ENCODE measurements at places on chromosomes 2 and 18.
A peak's percentile ranks its signal among the peaks of the same experiment; 100 is the strongest.

DNA sequence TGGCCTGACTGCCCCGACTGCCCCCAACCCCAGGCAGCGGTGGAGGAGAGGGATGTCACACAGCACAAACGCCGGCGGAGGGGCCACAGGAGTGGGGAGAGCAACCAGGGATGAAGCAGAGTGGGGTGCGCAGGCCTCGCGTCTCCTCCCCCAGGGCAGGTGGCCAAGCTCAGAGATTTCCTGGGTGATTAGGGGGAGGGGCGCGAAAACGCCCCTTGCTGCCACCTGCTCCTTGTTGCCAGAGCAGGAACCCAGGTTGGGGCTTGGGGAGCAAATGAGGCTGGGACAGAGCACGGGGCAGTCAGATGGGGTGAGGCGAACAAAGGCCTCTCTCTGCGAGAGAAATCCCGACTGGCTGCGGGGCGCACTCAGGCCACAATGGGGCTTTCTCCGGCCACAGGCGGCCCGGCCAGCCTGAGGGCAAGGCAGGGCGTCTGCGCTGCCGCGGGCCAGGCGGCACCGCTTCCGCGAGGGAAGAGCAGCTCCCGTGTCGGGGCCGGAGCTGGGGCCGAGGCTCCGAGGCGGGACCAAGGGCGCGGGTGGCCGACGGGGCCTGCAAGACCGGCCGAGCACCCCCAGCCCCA lies 11.5 kb downstream of the TEX44 start:
- no peak overlapping the region for H3K27ac ChIP-seq
- no peaks in the 10 kb centered on the region for H3K36me3 ChIP-seq
- H3K4me3 ChIP-seq, result peak overlapping the region; percentile 64
- DNase-seq, result no peak

DNA sequence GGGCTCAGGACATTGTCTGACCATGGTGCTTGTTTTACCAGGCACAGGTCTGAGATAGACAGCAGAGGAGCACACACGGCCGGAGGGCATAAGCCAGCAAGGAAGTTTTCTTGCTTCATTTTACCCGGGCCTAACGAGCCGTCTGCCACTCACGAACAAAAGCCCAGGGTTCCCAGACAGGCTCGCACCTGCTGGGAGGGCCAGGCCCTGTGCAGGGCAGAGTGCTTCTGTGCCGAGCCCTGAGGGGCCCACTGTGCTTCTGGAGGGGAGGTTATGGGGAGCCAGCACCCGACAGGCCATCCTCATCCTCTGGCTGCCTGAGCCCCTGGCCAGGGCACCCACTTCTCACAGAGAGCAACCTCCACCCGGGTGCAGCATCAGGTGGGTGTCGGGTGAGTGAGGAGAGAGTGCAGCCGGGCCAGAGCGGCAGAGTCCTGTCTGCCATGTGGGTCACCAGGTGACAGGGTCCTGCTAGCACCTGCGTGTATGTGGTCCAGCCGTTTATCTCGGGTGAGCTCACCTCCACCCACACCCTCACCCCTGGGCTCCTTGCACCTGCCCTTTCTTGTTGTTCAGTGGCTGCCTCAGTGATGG lies 297.9 kb downstream of the NDUFA10 start:
- H3K4me1 ChIP-seq, result peaks cover 1% of the 10 kb centered on the region
- no peak overlapping the region for H3K4me3 ChIP-seq
- no peaks in the 10 kb centered on the region for H3K36me3 ChIP-seq
- H3K27me3 ChIP-seq, result no peaks in the 10 kb centered on the region

GRCh38 chr2:55224761-55225261 lies 7.3 kb downstream of the CLHC1 start:
- H3K4me3 ChIP-seq, result no peak overlapping the region
- H3K4me1 ChIP-seq, result peaks cover 34% of the 10 kb centered on the region
- no peak overlapping the region for H3K27ac ChIP-seq
- no peak for DNase-seq

GRCh38 chr18:79402977-79403722 lies 7.4 kb downstream of the NFATC1 start:
- peak overlapping the region; percentile 96 for H3K27ac ChIP-seq
- peak overlapping the region; percentile 82 for H3K4me3 ChIP-seq
- H3K4me1 ChIP-seq, result peaks cover 61% of the 10 kb centered on the region
- H3K27me3 ChIP-seq, result no peaks in the 10 kb centered on the region

GRCh38 chr18:36454848-36455458 lies 157.4 kb downstream of the FHOD3 start:
- H3K27me3 ChIP-seq, result peaks cover 2% of the 10 kb centered on the region
- H3K4me1 ChIP-seq, result no peaks in the 10 kb centered on the region
- no peak overlapping the region for H3K4me3 ChIP-seq
- H3K36me3 ChIP-seq, result no peaks in the 10 kb centered on the region
- no peak overlapping the region for H3K27ac ChIP-seq

GRCh38 chr2:163441603-163442002 lies 294.2 kb downstream of the FIGN start:
- no peak overlapping the region for H3K4me3 ChIP-seq
- no peak for DNase-seq
- no peaks in the 10 kb centered on the region for H3K27me3 ChIP-seq
- no peaks in the 10 kb centered on the region for H3K36me3 ChIP-seq

GRCh38 chr2:236085647-236086046 lies 82.5 kb downstream of the GBX2 start:
- peaks cover 1% of the 10 kb centered on the region for H3K27me3 ChIP-seq
- no peak overlapping the region for H3K27ac ChIP-seq
- H3K36me3 ChIP-seq, result no peaks in the 10 kb centered on the region
- H3K4me3 ChIP-seq, result no peak overlapping the region
- no peaks in the 10 kb centered on the region for H3K4me1 ChIP-seq

- H3K4me3 ChIP-seq, result no peak overlapping the region
- no peak overlapping the region for H3K27ac ChIP-seq
- DNase-seq, result no peak
- no peaks in the 10 kb centered on the region for H3K36me3 ChIP-seq
- no peaks in the 10 kb centered on the region for H3K27me3 ChIP-seq
- no peaks in the 10 kb centered on the region for H3K4me1 ChIP-seq
These were observed 57.6 kb downstream of the MYOM1 start for GRCh38 chr18:3162181-3162580.

- H3K36me3 ChIP-seq, result no peaks in the 10 kb centered on the region
- H3K4me1 ChIP-seq, result no peaks in the 10 kb centered on the region
- no peak for DNase-seq
- H3K27me3 ChIP-seq, result peaks cover 5% of the 10 kb centered on the region
These were observed 10.4 kb downstream of the TMEFF2 start for GRCh38 chr2:192184349-192184748.

GRCh38 chr2:231390667-231391066 lies 4.8 kb upstream of the B3GNT7 start:
- H3K27ac ChIP-seq, result no peak overlapping the region
- no peak for DNase-seq
- peaks cover 8% of the 10 kb centered on the region for H3K4me1 ChIP-seq
- no peaks in the 10 kb centered on the region for H3K36me3 ChIP-seq
- H3K27me3 ChIP-seq, result peaks cover 12% of the 10 kb centered on the region

GRCh38 chr2:18378020-18378653 lies 182.3 kb downstream of the RDH14 start:
- no peaks in the 10 kb centered on the region for H3K4me1 ChIP-seq
- no peaks in the 10 kb centered on the region for H3K36me3 ChIP-seq
- H3K27ac ChIP-seq, result no peak overlapping the region
- H3K4me3 ChIP-seq, result no peak overlapping the region
- DNase-seq, result no peak

DNA sequence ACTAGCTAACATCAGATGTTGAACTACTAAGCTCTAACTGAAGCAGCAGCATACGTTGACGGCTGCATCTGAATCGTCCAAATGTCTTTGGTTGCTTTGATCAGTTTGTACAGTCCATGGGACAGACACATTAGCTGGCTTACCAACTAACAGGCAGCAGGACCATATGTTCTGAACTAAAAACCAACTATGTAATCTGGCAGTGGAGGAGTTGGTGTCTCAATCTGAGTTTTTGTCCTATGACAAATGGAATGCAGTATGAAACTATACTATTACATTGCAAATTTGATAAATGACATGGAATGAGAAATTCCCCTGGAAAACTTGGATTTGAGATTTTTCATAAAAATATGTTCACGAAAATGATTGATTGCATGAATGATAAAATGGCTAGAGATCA lies 79.5 kb downstream of the EPHA4 start:
- no peak overlapping the region for H3K4me3 ChIP-seq
- no peaks in the 10 kb centered on the region for H3K36me3 ChIP-seq
- H3K4me1 ChIP-seq, result no peaks in the 10 kb centered on the region
- H3K27me3 ChIP-seq, result peaks cover 13% of the 10 kb centered on the region
- no peak overlapping the region for H3K27ac ChIP-seq

DNA sequence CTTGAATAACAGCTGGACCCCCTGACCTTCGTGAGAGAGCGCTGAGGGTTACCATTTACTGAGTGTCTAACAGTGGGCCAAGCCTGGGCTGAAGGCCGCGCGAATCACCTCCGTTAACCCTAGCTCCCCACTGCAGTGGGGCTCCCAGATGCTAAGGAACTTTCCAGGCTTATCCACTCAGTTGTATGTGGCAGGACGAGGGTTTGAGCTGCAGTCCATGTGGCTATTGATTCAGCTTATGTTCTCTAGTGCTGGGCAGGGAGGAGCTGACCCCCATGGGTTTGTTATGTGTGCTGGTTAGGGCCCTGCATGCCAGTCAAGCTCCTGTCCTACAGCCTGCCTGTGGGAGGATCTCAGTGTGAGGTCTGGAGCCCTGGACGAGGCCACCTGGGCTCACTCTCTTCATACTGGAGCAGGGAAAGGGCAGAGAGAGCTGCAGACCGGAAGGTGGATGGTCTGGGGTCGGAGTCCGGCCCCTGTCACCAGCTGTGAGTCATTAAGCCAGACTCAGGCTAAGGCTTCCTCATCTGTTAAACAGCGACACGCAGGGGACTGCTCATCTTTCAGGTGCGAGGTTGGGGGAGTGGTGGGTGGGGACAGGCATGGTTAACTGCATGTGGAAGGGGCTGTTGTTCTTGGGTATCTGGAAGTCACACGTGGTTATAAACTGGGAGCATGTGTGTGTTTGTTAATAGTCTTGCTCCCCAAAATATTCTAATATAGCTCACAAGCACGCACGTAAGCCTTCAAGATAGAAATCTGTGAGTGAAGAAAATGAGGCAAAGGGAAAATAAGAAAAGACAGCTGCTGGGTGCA lies 6.6 kb downstream of the PSD4 start:
- no peak for DNase-seq
- H3K36me3 ChIP-seq, result peaks cover 88% of the 10 kb centered on the region
- H3K27me3 ChIP-seq, result no peaks in the 10 kb centered on the region
- peaks cover 70% of the 10 kb centered on the region for H3K4me1 ChIP-seq
- H3K4me3 ChIP-seq, result peak overlapping the region; percentile 63

DNA sequence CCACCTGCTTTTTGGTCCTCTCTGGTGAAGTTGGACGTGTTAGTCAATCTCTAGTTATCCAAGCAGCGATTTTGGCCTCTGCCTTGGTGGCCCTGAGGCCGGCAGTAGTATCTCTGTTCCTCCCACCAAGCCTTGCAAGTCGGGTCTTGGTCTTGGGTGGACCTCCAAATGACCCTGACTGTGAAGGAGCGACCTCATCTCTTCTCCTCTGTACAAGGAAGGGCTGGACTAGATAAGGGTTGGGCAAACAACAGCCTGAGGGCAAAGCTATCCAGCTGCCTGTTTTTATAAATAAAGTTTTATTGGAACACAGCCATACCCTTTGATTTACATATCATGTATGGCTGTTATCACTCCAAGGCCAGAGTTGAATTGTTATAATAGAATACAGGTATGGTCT lies 74.6 kb upstream of the FOSL2 start:
- H3K36me3 ChIP-seq, result no peaks in the 10 kb centered on the region
- H3K27ac ChIP-seq, result no peak overlapping the region
- no peak overlapping the region for H3K4me3 ChIP-seq
- H3K4me1 ChIP-seq, result peaks cover 2% of the 10 kb centered on the region
- H3K27me3 ChIP-seq, result no peaks in the 10 kb centered on the region

GRCh38 chr2:138180692-138181386 lies 216.6 kb downstream of the HNMT start:
- no peak overlapping the region for H3K27ac ChIP-seq
- H3K27me3 ChIP-seq, result peaks cover 1% of the 10 kb centered on the region
- H3K36me3 ChIP-seq, result no peaks in the 10 kb centered on the region
- no peak for DNase-seq
- no peaks in the 10 kb centered on the region for H3K4me1 ChIP-seq

DNA sequence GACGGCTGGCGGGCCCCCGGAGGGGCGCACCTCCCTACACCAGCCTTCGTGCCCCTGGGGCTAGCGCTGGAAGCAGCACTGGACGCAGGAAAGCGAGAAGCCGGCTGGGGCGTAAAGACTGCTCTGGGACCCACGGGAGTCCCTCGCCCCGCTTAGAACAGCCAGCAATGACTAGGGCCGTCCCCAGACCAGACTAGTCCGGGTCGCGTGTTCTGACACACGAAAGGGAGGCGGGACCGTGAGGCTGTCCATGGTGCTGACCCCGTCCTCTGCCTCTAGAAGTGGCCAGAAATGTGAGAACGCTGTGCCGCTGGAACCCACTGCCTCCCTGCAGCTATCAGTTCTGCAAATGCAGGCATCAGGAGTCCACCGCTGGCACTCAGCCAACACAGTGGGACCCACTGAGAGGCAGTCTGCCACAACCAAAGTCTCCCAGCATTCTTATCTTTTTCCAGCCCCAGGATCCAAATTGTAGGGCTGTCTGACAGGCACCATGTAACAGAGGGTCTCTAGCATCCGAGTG lies at the start of gene UCN:
TSS of gene UCN (minus strand) at position 87 of the 523 bp plus-strand sequence. CDS start 550 bp downstream, outside the sequence.
- peaks cover 22% of the 10 kb centered on the region for H3K36me3 ChIP-seq
- H3K27ac ChIP-seq, result no peak within 1 kb of the TSS
- peak within 1 kb of the TSS; percentile 17 for H3K4me3 ChIP-seq
- peaks cover 1% of the 10 kb centered on the region for H3K4me1 ChIP-seq

DNA sequence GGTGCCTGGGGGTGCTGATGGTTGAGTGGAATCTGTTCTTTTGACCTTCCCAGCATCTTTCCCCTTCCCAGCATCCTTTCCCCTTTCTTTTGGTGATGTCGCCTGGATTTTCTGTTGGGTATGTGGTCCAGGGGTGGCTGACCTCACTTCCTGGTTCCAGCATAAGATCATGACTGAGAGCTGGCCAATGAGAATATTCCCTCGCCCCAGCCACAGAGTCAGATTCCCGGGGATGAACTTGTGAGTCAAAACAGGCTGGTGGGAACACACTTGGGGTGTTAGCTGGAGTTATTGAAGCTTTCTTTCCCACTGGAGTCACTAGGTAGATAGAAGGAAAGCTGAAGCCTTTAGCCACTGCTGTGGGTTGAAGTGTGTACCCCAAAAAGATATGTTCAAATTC lies 28.0 kb upstream of the FOSL2 start:
- no peak overlapping the region for H3K27ac ChIP-seq
- peaks cover 81% of the 10 kb centered on the region for H3K4me1 ChIP-seq
- H3K27me3 ChIP-seq, result peaks cover 4% of the 10 kb centered on the region
- H3K4me3 ChIP-seq, result no peak overlapping the region

DNA sequence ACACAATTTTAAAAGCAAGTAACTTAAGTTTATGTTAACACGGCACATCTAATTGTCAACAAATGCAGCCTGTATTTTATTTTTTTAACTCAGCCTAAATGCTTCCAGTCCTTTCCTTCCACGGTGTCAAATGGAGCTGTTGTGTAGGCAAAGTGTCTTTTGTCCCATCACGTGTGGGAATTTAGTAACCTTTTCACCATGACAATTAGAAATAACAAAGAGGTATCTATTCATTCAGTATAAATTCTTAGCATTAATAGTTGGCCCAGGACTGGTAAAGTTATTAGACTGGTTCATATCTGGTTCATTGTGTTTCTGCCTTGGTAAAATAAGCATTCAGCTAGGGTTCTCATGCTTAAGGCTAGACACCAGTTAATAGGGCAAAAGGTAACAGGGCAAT lies 47.9 kb downstream of the FRZB start:
- H3K4me1 ChIP-seq, result no peaks in the 10 kb centered on the region
- H3K36me3 ChIP-seq, result no peaks in the 10 kb centered on the region
- no peak overlapping the region for H3K4me3 ChIP-seq
- DNase-seq, result no peak

- H3K36me3 ChIP-seq, result peaks cover 37% of the 10 kb centered on the region
- no peak for DNase-seq
- peak overlapping the region; percentile 70 for H3K27ac ChIP-seq
- peaks cover 54% of the 10 kb centered on the region for H3K4me1 ChIP-seq
These were observed 756 bp upstream of the OST4 start for GRCh38 chr2:27071990-27072830.

Data from activated T-helper 2 cell treated with anti-CD3 and anti-CD28 coated beads, Interferon-gamma antibody, Interleukin-2, Interleukin-4, amounts not matched to agents 10 μg/mL and 5 μg/mL and 100 μg/mL, durations not matched to agents 14 hours and 24 hours and 36 hours (primary cell).